Brain pericyte (primary cell): ENCODE measurements at places on chromosomes 1 and 21.

DNA sequence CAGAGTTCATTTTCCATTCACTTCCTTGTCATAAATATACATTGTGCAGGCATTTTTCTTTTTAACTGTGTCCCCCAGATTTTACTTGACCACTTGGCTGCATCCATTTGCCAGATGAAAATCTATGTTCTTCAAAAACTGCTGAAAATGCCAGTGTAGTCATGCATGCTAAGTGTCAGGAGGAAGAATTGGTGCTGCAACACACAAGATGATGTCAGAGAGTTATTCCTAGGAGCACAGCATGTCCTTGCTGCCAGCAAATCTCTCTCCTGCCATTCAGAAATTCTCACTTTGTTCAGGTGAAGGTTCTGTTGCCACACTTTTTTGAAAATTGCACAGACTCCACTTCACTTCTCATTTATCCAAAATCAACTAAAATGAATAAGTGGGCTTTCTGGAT, 106.4 kb upstream of the MAGI3 start:
- DNase-seq: no peak

DNA sequence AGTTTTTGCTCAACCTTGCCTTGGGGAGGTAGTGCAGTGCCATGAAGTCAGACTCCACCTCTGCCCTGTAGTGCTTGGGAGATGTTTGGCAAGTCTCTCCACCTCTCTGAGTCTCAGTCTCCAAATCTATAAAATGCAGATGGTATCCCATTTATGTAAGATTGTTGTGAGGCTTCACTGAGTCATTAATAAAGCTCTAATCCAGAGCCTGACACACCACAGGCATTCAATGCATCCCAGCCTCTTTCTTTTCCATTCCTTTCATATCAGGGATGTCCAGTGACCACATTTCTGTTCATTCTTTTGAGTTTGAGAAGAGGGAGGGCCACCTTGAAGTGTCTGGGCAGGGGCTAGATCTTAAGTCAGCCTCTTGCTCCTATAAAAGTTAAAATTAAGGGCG, 37.6 kb upstream of the LMO4 start:
- DNase-seq: no peak

DNA sequence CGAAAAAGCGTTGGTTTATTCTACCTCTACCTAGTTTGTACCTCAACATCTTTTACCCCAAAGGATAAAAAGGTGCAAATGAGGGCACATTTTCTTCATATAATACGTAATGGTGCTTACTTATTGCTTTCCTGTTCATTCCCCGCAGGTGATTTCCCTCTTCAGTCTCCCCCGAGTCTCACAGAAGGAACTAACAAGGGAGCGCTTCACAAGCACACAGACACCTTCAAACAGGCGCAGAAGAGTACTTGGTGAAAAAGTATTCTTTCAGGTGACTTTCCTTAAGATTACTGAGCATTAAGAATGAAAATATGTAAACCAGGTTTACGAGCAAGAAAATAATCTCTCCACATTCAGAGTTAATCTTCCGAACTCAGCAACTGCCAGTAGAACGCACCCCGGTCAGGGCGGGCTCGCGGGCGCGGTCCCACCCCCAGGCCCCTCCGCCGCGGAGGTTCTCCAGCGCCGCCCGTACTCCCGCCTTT, 511 bp upstream of the RABGAP1L start:
- DNase-seq: no peak

DNA sequence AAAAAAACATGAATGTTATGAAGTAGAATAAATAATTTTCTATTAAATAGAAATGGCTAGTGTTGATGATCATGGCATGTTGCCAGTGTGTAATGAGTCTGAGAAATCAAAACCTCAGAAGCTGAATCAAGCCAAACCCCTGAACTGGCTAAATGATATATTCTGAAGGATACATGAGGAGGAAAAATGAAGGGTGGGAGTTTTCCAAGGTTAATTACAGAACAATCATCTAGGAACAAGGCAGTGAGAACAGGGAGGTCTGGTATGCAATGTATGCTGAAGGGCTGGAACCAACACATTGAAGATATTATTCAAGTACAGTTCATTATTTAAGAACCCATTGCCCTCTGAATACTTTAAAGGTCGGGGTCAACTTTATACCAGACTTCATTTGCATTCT, 309.1 kb upstream of the NRIP1 start:
- DNase-seq: no peak

DNA sequence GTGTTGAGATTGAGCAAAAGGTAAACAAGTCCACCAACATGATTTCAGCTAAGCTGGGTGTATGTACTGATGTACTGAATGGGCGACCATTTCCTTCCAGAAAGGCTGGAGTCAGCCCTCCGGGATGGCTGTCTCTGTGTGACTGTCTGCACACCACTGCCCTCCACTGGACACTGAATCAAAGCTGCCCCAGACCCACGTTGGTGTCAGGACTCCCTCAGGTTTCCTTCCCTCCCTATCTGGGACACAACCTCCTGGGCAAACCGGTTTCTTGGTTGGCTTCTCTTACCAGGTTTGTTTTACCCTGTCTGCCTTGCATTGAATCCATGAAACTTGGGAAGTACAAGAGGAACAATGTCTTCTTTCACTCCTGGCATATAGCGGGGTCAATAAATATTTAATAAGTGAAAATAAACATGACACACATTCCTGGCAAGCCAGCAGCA, 5.3 kb upstream of the SRP9 start:
- no peak for DNase-seq

DNA sequence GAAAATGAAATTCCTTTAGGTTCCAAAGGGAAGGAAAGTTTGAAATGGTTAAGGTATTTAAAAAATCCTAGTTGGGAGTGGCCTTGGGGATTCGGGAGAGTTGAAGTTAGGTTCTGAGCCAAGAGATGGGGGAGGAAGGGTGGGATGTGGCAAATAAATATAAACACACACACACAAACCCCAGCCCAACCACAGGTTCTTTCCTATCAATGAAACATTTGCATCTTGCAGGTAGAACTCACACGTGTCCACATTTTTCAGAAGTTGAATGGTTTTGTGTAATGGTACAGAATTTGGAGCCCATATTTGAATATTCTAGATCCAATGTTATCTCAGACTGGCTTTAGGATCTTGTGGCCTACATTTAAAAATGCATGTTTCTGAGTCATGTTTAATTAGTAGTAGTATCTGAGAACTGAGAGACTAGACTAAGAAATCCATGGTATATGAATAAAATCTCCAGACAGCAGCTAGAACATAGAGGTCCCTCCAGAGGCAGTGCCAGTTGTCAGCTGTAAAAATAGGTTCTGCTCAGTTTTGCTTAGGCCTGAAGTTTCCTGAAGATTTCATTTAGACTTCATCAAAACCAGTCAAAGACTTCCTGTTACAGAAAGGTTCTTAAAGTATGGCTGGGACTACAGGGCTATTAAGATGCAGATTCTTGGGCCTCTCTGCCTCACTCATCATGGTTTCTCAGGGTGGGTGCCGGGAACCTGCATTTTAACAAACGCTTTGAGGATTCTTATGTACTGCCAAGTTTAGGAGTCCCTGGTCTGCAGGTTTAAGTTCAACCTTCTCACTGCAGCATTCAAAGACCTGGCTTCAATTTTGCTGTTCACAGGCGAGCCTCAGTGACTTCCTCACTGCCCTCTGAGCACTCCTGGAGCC, 21.3 kb downstream of the RUNX1 start:
- no peak for DNase-seq

GRCh38 chr1:247110627-247111258, 6.6 kb upstream of the ZNF669 start:
- DNase-seq: no peak

DNA sequence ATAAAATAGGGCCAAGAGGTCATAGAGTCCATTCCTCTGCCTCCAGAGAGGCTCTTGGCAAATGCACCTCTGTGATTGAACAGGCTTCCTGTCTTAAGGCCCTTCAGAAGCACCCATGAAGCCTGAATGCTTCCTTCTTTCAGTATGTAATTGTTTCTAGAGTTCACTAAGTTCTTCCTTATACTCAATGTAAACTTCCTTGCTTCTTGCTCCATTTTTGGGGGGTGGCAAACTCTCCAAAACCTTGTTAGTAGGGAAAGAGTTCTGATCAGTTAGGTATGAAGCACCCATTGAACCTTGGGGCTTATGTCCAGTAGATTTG, 102.3 kb upstream of the LPGAT1 start:
- DNase-seq: no peak

DNA sequence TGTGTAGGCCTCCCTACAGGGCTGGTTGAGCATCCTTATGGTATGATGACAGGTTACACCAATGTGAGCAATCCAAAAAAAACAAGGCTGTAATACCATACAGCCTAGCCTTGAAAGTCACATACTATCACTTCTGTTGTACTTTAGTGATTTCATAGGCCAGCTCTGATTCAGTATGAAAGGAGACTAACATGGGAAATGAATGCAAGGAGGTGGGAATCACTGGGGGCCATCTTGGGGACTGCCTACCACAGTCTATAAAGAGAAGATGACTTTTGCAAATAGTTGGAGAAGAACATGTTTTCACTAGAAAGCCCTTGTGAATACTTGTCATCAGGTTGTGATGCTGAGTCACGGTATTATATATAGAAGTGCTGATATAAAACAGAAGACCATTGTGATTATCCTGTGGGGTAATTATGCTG, 270.7 kb downstream of the S1PR1 start:
- no peak for DNase-seq

GRCh38 chr1:21499283-21499950, 9.8 kb upstream of the ALPL start:
- DNase-seq: no peak

- DNase-seq: no peak
Observed at GRCh38 chr1:24483441-24483840, 19.2 kb upstream of the RCAN3 start.

- no peak for DNase-seq
Observed at GRCh38 chr1:238340989-238341388, 450.3 kb upstream of the ZP4 start.

DNA sequence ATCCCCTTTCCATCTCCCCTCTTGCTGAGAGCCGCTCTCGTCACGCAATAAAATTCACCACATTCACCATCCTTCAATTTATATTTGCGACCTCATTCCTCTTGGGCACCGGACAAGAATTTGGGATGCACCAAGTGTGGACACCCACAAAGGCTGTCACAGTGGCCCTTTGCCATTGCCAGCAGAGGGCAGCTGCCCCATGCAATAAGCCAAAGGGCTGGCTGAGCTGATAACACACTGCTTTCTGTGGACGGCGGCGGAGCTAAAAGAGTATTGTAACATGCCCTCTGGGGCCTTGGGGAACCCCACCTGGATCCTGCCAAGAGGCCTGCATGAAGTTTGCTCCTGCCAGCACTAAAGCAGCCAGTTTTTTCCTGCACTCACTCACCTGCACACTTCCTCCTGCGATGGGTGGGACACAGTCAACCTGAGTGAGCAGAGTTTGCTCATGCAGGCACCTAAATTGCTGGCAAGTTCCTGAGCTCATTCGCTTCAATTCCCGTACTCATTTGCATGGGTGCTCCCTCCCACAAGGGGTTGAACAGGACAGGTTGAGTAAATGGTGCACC, 792.3 kb upstream of the ADAMTS5 start:
- no peak for DNase-seq

DNA sequence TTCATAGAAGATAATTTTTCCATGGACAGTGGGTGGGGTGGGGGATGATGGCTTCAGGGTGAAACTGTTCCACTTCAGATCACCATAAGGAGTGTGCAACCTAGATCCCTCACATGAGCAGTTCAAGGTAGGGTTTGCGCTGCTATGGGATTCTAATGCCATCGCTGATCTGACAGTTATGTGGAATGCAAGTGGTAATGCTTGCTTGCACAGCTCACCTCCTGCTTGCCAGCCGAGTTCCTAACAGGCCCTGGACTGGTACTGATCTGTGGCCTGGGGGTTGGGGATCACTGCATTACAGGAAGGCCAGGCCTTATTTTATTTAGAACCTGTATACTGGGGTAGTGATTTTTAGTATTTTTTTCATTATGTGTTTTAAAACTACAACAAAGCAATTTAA, 22.0 kb downstream of the MAN1A2 start:
- no peak for DNase-seq

DNA sequence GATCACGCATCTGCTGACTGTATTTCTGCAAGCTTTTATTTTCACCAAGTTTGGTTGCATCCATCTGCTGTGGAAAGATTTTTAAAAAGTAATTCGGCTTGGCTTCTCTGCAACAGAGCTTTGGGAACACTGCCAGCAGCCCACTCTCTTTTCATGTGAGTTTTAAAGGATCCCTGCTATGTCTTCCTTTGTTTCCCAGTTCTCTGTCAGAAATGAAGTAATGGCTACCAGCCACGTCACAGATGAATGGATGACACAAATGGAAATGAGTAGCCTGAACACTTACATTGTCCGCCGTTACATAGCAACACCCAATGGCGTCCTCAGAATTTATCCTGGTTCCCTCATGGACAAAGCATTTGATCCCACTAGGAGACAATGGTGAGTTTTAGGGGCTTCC, 80.6 kb upstream of the RAVER2 start:
- DNase-seq: no peak
